Stimulated activated CD8-positive, alpha-beta memory T cell treated with anti-CD3 and anti-CD28 coated beads, Interleukin-15, amount 100 ng/mL, for 1 hour (primary cell): ENCODE measurements at places on chromosomes 1 and 21.

DNA sequence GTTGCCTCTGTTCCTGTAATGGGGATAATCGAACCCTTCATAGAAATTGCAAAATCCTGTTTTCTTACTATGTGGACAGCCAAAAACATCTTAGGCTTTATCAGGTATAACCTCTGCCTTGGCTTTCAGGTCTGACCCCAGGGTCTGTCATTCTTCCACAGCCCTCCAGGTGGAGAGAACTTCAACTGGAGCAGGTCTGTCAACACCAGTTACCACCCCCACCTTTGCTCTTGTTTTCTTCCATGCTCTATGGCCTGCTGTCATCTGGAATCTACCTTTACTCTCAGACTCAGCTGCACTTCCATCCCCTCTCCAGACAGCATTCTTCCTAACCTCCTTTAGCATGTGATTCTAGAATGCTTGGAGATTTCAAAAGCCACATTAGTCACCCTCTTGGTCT, 10.4 kb upstream of the GJA9 start:
- no peak for DNase-seq

DNA sequence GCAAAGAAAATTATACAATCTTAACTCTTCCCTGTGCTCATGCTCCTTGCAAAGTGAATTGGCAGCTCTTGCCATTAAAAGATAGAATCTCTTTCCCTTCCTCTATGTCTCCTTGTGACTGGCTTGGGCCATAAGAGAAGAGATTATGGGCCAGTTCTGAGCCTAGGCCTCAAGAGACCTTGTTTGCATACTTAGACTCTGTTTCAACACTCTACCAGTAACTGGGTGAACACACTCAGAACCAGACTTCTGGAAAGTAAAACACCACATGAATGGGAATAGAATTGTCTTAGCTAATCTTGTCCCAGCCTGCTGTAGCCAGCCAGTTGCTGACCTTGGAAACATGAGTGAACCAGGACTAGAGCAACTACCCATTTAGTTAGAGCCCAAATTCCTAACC, 15.3 kb upstream of the OR6K3 start:
- no peak for DNase-seq

GRCh38 chr1:238961790-238962189, 424.6 kb upstream of the CHRM3 start:
- no peak for DNase-seq

GRCh38 chr1:11731691-11732283, 4.1 kb upstream of the AGTRAP start:
- DNase-seq: no peak

DNA sequence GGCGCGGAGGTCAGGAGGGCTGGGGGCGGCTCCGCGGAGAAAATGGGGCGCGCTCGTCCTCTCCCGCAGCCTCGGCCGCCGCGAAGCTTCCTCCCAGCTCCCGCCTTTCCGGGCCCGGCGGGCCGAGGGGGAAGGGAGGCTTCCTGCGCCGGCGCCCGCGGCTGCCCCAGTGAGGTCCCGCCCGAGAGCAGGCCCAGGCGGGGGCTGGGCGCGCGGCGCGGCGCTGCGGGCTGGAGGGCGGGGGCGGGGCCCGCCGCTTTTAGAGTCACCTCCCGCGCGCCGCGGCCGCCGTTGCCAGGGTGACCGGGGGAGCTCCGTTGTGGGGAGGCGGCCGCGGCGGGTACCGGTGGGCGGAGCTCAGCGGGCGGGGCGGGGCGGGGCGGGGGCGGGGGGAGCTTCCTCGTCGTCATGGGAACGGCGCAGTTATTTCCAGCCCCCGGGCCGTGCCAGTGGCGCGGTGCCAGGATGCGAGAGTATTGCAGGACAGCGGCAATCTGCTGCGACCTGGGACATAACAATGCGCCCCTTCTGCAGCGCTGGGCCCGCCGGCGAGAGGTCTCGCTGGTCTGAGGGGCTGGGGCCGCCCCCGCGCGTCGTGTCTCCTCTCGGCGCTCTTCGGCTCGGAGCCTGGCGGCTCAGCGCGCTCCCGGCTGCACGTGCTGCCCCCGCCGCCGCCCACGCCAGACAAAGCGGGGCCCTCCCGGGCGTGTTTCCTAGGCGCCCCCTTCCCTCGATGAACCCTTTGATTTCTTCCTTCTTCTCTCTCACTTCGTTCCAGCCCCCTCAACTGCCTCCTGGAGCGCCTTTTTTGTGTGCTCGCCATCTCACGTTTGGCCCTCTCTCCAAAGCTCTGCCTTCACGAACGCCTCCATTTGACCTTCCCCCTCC, 16.9 kb downstream of the IER5 start:
- peak; percentile 84 for DNase-seq

DNA sequence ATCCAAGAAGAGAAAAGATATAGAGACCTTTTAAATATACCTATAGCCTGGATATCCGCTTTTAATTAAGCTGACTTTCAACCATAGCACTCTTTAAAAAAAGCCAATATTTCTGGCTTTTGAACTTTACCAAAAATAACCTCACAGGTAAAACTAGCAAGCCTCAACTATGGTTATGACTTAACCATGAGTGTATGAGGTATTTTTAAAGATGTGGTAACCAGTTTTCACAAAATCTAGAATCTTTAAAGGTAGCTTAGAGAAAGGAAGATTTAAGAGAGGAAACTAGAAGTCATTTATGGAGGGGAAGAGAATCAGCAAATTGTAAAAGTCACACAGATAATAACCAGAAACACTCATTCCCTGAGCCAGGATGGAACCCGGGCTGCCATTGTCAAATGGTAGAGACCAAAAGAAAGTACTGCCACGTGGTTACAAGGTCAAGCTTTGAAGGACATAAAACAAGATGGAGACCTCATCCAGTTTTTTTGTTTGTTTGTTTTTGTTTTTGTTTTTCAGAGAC, 288.4 kb upstream of the RGS18 start:
- no peak for DNase-seq

GRCh38 chr1:226287587-226287986, 21.4 kb downstream of the LIN9 start:
- DNase-seq: no peak

- DNase-seq: no peak
Measured at GRCh38 chr1:94961582-94961981, 34.7 kb upstream of the CNN3 start.
